Right lung (tissue), 10 donors: ENCODE measurements at places on chromosomes 12 and 14. TPM values are rescaled to one million over a fixed set of nuclear protein-coding genes. Genes with fewer than 3 reads are reported as not detected.

DNA sequence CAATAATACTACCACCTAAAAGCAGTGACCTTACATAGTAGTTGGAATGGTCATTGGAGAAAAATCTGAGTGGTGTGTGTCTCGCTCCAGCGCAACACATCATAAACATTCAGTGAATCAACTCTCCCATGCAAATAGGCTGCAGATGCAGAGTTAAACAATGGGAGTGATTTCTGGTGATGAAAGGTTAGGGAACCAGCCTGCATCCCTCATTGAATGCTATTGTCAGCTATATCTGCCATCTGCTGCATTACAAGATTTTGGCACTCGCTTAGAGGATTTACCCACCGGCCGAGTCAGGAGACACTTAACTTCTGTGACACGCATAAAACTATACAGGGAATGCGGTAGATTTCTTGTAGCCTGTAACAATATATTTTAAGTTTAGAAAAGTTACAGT lies 900.9 kb downstream of the FLRT2 start:
- no peak for DNase-seq

DNA sequence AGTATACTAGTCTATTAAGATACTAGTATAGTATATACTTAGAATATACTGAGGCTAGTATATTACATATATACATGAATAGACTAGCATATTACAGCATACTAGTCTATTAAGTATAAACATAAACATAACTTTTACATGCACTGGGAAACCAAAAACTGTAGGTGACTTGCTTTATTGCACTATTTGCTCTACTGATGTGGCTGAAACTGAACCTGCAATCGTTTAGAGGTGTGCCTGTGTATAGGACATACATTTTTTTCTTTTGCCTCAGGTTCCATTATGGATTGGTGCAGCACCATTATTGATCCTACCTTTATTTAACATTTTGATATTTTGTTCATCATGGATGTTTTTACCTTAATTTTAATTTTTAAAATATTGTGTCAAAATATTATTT lies 143.2 kb upstream of the RGS6 start:
- no peak for DNase-seq

Gene INSM2
- polyA plus RNA-seq = not detected

Gene TMEM121
- polyA plus RNA-seq = 2.4 TPM

Gene EXOC3L4
- 3.7 TPM for polyA plus RNA-seq

DNA sequence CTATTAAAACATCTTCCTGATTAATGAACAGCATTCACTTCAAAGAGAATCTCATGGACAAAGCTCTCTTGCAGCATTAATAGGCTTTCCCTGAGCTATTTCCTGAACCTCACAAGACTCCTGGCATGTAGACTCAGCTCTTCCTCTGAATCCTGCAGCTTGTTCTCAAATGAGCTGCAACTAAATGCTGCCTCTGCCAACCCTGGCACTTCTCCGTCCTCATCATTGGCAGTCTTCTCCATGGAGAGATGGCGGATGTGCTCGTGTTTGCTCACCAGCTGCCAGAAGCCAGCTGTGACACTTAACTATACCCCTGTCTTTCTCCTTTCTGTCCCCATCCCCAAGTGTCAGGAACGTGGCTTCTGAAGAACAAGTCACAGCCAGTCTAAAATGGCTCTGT lies 232.1 kb downstream of the FOXN3 start:
- peak; percentile 54 for DNase-seq

- DNase-seq = no peak
These were observed 118.9 kb upstream of the PTPRB start for GRCh38 chr12:70756118-70756517.

GRCh38 chr14:75822522-75823141 lies 159.2 kb downstream of the TGFB3 start:
- DNase-seq = no peak

- DNase-seq = no peak
These were observed 21.1 kb downstream of the ZNF84 start for GRCh38 chr12:133058203-133059113.

Gene RAPGEF3
- polyA plus RNA-seq = 13.7 TPM

Gene PAX9
- polyA plus RNA-seq = 0.68 TPM

DNA sequence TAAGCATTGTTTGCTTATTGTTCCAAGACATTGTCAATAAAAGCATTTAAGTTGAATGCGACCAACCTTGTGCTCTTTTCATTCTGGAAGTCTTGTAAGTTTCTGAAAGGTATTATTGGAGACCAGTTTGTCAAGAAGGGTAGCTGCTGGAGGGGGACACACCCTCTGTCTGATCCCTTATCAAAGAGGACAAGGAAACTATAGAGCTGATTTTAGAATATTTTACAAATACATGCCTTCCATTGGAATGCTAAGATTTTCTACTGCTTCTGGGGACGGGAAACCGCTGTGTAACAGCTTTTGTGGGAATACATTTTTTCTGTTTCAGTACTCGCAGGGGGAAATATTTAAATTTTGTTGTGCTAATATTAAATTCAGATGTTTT lies 3.5 kb downstream of the FOS start:
- DNase-seq = no peak

GRCh38 chr14:65565948-65566347 lies 153.4 kb downstream of the FUT8 start:
- DNase-seq = no peak

GRCh38 chr12:62701492-62701891 lies 233.5 kb downstream of the PPM1H start:
- DNase-seq = no peak

- DNase-seq = no peak
These were observed 589.3 kb upstream of the NOVA1 start for GRCh38 chr14:27187136-27187535.

Gene BRF1
- 40.4 TPM for polyA plus RNA-seq

Gene KLRG1
- 1.7 TPM for polyA plus RNA-seq

Gene TAS2R46
- polyA plus RNA-seq = 0.26 TPM

Gene MANSC4
- 0.29 TPM for polyA plus RNA-seq

GRCh38 chr12:132582058-132582420 lies 28.3 kb downstream of the LRCOL1 start:
- DNase-seq = no peak

DNA sequence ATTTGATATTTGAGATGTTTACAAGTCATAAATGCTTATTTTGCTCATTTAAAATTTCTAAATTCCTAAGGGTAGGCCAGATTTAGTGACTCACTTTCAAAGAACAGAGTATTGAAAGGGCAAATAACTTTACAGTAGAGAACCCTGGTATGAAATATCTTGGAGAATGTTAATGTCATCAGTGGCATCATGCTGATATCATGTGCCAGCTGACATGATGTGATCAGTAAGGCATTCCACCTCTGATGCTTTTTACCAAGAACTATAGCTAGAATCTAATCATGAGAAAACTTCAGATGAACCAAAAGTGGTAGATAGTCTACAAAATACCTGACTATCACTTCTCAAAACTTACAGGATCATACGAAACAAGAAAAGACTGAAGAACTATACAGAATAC lies 2.9 kb upstream of the FLRT2 start:
- no peak for DNase-seq

- no peak for DNase-seq
These were observed 53.9 kb downstream of the ZC3H14 start for GRCh38 chr14:88616697-88617096.

DNA sequence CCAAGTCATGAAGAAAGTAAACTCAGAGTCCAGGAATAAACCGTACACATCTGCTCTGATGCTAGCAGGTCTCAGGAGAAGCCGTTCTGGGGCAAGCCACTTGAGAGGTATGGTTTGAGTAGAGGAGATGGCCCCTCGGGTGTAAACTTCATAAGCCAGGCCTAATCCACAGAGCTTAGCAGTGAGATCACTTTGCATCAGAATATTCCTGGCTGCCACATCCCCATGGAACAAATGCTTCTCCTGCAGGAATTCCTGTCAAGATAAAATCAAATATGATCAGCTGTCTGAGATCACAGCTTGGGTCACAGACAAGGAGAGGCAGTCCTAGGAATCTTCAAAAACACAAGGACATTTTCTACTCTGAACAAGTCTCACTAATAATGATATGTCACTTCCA lies 11.2 kb upstream of the MAGOHB start:
- no peak for DNase-seq

Gene BHLHE41
- polyA plus RNA-seq = 0.41 TPM
